HEK293T (cell line): ENCODE measurements at places on chromosomes 5 and 9.

DNA sequence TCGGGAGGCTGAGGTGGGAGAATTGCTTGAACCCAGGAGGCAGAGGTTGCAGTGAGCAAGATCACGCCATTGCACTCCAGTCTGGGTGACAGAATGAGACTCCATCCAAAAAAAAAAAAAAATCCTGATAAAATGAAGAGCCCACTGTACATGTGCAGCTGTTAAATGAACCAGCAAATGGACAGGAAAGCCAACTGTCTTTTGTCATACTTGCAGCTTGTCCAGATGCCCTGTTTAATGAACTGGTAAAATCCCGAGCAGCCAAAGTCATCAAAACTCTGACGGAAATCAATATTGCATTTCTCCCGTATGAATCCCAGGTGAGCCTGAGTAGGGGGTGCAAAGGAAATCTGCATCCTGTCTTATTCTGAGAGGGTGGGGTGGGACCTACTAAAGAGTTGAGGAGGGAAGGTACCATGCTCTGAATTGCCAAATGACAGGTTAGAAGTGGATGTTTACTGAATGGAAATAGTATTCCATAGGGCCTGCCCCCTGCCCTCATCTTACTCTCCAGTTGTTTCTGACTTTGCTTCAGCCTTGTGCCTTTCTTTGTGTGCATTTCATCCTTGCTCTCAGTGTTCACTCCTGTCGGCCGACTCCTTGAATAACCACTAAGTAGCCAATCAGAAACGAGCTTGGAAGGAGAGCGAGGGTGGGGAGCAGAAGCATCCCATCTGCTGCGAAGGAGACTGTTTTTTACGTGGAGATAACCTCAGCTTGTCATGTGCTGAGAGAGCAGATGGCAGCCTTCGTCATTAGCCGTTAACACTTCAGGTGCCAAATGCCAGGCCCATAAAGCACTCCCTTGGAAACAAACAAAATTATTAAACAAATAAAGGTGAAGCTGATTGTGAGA, 45.7 kb upstream of the CFAP157 start:
- DNase-seq: no peak

DNA sequence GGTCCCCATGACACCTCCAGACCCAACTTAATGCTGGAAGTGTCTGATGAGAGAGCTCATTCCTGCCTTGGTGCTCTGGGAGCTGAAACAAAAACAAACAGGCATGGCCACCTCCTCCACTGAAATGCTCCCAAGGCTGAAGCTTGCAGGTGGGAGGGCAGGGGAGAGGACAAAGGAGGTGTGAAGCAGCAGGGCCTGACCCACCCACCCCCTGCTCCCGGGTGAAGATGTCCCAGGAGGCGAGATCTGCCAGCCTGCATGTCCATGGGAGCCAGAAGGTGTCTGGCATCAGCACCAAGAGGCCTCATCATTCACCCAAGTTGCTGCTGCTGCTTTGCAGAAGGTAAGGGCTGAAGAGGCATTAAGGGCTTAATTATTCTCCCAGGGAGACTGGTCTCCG, 4.2 kb upstream of the CCIN start:
- DNase-seq: no peak

- no peak for DNase-seq
These were observed 26.8 kb upstream of the CSF1R start for GRCh38 chr5:150113047-150113744.

- no peak for DNase-seq
These were observed 22.9 kb downstream of the ADAMTS2 start for GRCh38 chr5:179322071-179323025.

DNA sequence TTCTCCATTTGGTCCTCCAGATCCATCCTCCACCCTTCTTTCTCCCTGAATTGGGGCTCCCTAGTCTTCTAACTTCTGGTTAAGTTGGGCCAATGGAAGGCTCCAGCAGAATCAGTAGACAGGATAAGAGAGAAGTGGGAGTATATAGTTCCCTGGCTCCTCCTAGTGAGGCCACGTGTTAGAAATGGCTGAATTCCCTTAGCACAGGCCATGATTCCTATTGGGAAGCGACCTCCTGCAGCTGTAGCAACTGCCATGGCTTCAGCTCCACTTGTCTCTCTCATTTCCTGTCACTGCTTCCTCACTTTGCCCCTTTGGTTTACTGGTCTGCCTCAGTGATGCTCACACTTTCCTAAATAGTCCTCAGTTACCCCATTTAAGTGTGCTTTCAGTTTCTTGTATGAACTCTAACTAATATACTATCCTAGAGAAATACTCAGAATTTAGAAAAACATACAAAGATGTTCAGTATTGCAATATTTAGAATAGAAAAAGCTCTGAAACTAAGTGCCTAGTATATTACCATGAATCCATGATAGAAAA, 104.8 kb upstream of the SMARCA2 start:
- no peak for DNase-seq

DNA sequence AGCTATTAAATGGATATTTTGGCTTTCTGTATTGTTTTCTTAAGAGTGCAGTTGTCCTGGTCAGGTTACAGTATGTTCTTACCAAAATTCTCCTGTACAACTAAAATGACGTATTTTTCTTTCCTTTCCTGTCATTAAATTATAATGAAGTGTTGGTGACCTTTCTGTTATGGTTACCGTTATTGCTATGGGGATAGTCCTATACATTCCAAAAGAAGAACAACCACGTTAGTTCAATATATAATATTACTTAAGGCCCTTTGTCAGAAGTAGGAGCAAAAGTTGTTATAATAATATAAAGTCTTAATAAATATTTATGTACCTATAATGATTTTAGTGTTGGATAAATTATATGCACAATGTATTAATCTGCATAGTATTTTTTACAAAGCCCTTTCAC, 82.4 kb upstream of the NREP start:
- no peak for DNase-seq

GRCh38 chr5:165196961-165197360, 1691.5 kb downstream of the MAT2B start:
- no peak for DNase-seq

DNA sequence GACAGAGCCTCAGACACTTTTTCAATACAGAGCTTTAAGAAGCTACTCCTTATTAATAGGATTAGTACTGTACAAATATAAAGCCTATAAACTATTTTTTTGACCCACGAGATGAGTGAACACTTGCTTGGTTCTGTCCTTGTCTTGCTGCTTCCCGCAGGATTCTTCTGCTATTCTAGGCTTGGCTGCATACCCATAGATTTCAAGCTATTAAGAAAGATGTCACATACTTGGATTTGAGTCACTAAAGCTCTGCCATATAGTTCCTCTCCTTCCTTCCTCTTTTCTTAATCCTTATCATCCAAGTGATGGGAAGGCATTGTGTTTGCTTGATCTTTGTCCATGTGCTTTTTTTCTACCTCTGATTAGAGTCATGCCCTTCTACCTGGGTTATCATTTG, 361.2 kb upstream of the TRPC7 start:
- no peak for DNase-seq

GRCh38 chr5:94072116-94072515, 330.7 kb upstream of the POU5F2 start:
- no peak for DNase-seq

DNA sequence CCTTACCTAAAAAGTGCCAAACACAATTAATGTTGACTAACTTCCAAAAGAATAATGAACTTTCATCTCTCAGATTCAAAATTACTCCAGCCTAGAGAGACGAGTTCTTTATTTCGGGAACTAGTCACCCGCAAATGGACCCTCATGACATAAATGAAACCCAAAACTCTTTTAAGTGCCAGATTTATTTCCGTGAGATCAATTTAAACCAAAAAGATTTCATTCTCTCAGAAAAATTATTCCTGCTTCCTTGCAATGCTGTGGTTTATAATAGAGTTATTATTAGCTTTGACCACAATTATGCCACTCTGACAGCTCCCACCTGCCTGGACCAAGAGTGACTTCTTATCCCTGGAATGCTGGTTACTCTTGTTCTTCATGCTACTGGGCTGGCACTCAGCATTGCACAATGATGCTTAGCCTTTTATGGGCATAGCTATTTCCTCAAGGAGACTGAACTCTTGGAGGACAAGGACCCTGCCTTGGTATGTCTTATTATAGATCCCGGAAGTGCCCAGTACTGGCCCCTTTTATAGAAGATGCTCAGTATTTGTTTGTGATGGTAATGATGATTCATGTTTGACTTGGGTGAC, 183.5 kb downstream of the SNX18 start:
- no peak for DNase-seq

- no peak for DNase-seq
These were observed 60.6 kb upstream of the AFAP1L1 start for GRCh38 chr5:149210968-149211490.

- DNase-seq: no peak
These were observed 326.7 kb downstream of the ASTN2 start for GRCh38 chr9:117088140-117088539.
